Progenitor cell of endocrine pancreas (in vitro differentiated cells): ENCODE measurements at places on chromosomes 16 and 17.

DNA sequence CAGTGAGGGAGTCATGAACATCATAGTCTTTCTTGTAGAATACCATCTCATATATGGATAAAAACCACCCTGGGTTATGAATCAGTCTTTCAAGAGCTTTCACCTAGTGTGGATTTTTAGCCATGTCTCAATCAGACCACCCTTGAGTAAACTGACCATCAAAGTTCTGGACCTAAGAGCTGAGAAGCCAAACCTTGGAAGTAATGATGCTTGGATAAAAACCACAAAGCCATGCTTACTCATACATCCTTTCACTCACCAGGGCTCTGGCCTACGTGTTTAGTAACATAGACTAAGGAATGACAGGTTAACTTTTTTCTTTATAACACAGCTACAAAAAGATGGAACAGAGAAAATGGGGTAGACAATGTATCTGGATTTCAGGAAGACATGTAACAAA, 167.2 kb downstream of the STX8 start:
- DNase-seq = no peak

DNA sequence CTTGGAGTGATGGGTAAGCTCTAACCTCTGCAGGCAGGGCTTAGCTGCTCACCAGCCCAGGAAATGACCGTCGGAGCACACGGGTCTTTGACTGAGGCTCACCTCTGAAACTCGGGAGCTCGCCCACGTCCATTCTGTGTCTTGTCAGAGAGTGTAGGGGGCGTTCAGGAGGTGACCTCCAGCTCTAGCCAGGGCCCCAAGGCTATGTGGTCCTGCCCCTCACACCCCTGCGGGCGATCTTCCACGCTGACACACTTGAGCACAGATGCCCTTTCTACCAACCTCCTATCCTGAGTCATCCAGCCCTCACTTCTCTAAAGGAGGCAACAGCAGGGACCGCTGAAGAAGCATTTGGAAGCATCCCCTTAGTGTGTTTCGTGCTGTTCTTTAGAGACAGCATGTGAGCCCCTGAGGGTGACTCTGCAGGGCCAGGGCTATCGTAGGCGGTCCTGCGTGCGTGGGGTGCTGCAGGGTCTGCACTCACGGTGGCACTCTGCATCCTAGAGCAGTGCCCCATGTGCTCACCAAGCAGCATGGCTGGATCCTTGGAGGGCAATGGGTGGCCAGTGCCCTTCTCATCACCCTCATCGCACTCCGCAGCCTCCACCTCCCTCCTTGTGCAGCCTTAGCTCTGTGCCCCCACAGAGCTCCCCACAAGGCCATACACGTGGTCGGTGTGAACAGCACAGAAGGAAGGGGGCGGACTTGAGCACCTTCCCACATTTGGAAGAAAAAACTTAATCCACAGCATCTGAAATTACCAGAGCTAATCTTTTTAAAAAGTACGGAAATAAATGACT, 33.8 kb downstream of the SLC47A1 start:
- DNase-seq = no peak

DNA sequence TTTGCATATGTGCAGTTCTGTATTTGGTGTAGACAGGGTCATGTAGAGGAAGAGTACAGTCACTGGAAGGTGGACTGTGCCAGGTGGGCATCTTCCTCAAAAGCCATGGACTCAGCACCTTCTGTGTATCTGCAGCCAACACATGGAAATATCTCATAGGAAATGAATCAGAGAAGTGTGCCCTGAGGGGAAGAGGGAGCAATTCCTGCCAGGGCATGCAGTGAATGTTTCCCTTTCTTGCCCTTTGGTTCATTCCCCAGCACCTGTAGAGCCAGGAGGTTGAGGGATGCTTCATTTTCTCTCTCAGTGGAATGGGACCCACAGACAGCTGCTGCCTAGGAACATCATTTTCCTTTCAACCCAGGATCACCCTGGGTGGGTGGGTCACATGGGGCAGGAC, 146.1 kb upstream of the HSBP1 start:
- no peak for DNase-seq

DNA sequence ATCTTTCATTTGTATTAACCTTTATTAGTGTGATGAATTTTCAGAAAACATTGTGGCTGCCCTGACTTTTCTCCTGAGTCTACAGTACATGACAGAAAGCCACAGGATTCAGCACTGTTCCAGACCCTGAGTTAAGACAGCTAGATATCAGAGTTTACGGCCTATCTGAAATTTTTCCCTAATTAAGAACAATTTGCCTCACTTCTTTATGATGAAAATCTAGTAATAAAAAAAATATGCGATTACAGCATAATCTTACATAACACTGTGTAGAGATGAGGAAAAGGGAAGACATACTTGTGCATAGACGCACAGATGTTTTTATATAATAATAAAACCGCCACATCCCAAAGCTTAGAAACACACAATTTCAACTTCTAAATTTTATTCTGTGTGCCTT, 7.3 kb downstream of the SPOP start:
- DNase-seq = no peak

GRCh38 chr17:48592577-48592976, 1.0 kb downstream of the HOXB5 start:
- no peak for DNase-seq

- DNase-seq = no peak
Observed at GRCh38 chr17:70468661-70469060, 299.3 kb downstream of the KCNJ2 start.

GRCh38 chr17:10001306-10001873, 96.3 kb upstream of the RCVRN start:
- no peak for DNase-seq

GRCh38 chr17:57970710-57971109, 15.5 kb upstream of the CUEDC1 start:
- DNase-seq = no peak

DNA sequence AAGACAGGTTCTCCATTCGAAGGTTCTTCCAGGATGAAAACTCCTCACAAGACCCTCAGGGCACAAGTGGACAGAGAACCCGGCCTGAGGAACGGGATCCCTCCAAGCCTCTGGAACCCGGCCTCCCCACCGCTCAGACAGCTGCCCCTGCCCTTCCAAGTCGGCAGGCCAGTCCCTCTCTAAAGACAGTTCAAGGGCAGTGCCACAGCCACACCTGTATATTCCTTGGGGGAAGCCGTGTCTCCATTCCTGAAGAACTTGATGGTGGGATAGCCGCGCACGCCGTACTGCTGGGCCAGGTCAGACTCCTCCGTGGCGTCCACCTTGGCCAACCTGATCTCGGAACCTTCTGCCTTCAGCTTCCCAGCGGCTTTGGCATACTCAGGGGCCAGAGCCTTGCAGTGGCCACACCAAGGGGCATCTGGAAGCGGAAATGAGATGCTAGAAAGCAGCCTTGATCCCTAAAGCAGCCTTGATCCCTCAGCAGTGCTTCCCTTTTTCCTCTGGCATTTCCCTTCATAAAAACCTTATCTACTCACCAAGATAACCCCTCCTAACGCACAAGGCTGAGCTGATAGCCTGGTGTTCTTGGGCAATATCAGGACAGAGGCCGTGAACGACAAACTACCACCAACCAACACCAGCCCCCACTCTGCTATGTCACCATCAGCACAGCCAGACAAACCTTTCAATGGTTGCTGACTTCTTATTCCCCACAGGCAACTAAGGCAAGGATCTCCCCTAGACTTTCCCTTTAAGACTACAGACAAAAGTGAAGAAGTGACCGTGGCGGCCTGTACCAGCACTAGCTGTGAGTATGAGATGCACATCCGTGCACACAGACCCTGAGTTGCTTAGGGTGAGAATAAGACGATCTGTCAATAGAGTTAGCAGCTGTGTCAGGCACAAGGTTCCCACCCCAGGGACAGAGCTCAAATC, 1.1 kb downstream of the P4HB start:
- DNase-seq = no peak

GRCh38 chr17:70618641-70619040, 449.3 kb downstream of the KCNJ2 start:
- DNase-seq = no peak

DNA sequence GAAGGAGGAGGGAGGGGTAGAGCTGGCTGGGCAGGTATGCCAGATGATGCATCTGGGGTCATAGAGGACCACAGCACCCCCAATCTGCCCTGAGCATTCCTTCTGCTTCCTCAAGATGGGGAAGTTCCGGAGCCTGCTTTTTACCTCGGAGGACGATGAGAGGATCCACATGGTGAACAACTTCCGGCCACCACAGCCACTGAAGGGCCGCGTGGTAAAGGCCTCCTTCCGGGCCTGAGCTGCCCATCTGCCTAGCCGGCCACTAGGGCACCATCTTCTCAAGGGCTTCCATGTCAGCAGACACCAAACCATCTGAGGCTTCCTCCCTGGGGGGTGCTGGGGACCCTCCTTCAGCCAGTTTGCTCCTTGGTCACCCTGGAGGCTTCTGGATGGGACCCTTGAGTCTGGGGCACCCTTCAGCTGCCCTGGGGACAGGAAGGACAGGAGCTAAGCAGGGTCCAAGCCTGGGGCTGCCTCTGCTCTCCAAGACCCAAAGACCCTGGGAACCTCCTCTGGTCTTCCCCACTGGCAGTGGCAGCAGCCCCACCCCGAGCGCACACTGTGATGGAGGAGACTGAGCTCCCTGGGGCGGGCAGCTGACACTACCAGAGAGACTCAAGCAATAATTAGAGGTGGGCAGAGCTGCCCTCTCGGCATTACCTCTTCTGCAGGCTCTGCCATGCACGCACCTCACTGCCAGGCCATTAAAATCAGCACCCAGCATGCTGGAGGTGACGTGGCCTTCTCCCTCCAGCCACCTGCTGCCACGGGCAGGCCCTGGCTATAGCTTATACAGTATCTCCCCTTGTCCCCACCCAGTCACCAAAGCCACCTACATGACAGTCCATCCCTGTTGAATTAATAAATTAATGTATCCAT, 9.3 kb downstream of the CA7 start:
- no peak for DNase-seq
